Omental fat pad (tissue), 4 donors: ENCODE measurements at places on chromosomes 2 and 18. TPM values are rescaled to one million over a fixed set of nuclear protein-coding genes. Genes with fewer than 3 reads are reported as not detected.

GRCh38 chr18:56575819-56576663 lies 62.4 kb downstream of the TXNL1 start:
- DNase-seq: no peak

CBLN2 gene
- not detected for total RNA-seq

UGP2 gene
- 107 TPM for total RNA-seq

- DNase-seq: no peak
Measured at GRCh38 chr2:222703886-222704285, 32.4 kb downstream of the MOGAT1 start.

DNA sequence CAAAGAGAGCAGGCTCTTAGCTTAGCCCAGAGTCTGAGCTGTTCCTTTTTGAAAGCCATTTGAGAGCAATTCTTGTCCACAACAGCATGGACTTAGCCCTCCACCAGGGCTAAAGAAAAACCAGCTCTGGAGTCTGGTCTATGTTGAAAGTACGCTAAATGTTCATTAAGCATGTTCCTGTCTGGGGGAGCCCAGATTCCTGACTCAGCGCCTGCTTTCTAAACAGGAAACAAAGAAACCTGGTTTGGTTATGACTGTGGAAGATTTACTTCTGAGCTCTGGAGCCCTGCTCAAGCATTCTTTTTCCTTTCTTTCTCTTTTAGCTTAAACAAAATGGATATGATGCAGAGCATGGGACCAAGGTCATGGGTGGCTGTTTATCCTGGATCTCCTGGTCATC lies 279.8 kb downstream of the RBM43 start:
- no peak for DNase-seq

GRCh38 chr2:226891780-226892590 lies 56.1 kb downstream of the RHBDD1 start:
- DNase-seq: no peak

POTEJ gene
- not detected for total RNA-seq

GRCh38 chr2:227889336-227889735 lies 17.9 kb downstream of the DAW1 start:
- no peak for DNase-seq

ZFAND2B gene
- total RNA-seq: 25.1 TPM

IL1RN gene
- 4.8 TPM for total RNA-seq

- no peak for DNase-seq
Measured at GRCh38 chr2:28697602-28698149, 54.0 kb upstream of the PPP1CB start.

SAG gene
- total RNA-seq: not detected

- DNase-seq: no peak
Measured at GRCh38 chr2:161246281-161246680, 61.9 kb upstream of the PSMD14 start.

GRCh38 chr2:96863575-96864342 lies 5.9 kb upstream of the ANKRD39 start:
- no peak for DNase-seq

DNA sequence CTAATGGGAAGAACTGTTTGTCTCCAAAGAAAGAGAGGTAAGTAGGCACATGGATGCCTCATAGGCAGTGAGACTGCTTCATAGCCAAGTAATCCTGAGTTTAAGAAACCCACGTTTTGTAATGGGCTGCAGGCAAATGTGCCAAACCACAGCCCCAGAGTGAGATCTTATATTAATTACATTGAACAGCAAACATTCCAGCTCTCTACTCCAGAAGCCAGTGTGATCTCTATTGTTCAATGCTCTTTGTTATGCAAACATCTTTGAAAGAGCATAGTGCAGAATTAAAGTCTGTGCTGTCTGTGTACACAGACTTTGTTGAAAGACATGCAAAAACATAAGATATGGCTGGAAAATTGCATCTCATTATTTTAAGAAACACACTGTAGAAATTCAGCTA lies 720.8 kb upstream of the REG3G start:
- no peak for DNase-seq

DNA sequence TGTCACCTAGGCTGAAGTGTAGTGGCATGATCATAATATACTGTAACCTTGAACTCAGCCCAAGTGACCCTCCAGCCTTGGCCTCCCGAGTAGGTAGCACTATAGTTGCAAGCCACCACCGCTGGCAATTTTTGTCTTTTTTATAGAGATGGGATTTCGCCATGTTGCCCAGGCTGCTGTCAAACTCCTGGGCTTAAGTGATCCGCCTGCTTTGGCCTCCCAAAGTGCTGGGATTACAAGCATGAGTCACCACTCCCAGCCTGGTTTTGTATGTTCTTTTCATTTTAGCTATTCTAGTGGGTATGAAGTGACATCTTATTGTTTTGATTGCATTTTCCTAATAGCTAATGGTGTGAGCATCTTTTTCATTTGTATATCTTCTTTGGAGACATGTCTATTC lies 11.3 kb upstream of the EXOC6B start:
- DNase-seq: no peak
